ENCODE measurements at places on chromosomes 11 and 22.

- DNase-seq: no peak
Measured at GRCh38 chr11:35432464-35432863, 13.1 kb upstream of the SLC1A2 start.

DNA sequence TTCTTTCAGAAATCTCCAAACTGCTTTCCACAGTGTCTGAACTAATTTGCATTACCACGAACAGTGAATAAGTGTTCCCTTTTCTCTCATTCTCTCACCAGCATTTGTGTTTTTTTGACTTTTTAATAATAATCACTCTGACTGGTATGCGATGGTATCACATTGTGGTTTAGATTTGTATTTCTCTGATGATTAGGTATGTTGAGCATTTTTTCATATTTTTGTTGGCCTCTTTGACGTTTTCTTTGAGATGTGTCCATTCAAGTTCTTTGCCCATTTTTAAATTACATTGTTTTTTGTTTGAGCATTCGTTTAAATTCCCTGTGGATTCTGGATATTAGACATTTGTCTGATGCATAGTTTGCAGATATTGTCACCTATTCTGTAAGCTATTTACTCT, 1639.6 kb upstream of the TENM4 start:
- no peak for DNase-seq

DNA sequence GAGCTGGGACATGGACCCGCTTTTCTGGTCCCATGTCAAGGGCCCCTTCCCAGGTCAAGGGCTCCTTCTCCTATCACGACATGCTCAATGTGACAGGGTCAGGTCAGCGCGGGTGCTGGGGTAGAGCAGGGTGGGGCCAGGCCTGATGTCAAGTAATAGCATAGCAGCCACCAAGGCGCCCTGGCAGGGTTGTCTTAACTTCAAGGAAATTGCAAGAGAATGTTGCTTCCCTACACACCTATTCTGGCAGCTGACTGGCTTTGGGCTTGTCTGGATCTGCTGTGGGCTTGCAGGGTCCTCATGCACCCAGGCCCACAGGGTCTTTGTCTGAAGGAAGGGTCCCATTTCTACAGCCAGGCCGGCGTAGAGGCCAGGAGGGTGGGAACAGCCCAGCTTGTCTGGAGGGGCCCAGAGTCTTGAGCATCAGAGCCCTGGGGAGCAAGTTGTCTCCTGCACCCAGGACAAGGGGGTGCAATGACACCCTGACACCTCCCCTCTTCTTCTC, 71.4 kb downstream of the BUD13 start:
- no peak for DNase-seq

DNA sequence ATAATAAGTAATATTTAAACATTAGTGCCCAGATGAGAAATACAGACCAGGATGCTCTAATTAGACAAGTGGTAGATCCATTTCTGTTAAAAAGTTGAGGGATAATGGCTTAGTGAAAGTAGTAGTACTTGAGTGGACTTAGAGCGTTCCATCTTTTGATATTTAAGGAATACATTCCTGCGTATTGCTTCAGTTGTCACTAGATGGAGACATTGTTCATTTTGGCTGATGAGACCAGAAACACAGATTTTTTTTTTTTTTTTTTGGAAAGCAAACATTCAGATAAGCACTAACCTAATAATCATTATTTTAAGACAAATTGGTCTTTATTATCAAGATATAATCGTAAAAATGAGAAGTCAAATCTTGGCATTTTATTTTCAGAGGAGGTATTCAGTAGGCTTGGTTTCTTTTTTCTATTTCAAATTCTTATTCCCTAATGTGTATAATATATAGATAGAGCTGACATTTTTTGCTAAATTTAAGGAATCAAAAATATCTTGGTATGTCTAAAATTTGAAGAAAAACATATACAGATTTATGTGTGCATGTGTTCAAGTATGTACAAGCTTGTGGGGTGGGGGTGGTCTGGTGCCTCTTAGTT, 92.9 kb downstream of the DYNC2H1 start:
- DNase-seq: no peak

Data from 8988T (cell line).